ENCODE measurements at places on chromosomes 4 and X. TPM values are rescaled to one million over a fixed set of nuclear protein-coding genes. Genes with fewer than 3 reads are reported as not detected.

The CENPVL2 gene
- polyA plus RNA-seq, result 0.03 TPM

DNA sequence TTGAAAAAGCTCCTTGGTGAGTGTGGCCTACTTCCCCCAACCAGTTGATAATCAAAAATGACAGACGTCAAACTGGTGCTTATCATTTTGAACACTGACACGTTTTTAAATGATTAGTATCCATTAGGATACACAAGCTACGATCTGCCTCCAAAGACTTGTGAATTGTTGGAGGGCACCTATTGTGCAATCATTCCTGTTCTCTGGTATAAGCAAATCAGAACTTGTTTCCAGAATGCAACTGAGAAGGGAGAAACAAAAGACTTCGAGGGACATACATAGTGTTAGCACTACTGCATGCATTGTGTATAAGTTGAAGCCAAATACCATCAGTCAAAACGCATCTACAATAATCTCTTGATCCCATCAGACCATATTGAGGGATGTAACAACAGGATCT, 11.6 kb downstream of the NPY2R start:
- no peak overlapping the region for H3K27ac ChIP-seq
- no peaks in the 10 kb centered on the region for H3K27me3 ChIP-seq
- H3K36me3 ChIP-seq, result no peaks in the 10 kb centered on the region
- DNase-seq, result no peak
- H3K4me3 ChIP-seq, result no peak overlapping the region
- H3K4me1 ChIP-seq, result no peaks in the 10 kb centered on the region

- no peaks in the 10 kb centered on the region for H3K4me1 ChIP-seq
- H3K27ac ChIP-seq, result peak overlapping the region; percentile 35
- DNase-seq, result no peak
- H3K4me3 ChIP-seq, result no peak overlapping the region
Observed at GRCh38 chrX:41381685-41382084, 47.7 kb downstream of the DDX3X start.

DNA sequence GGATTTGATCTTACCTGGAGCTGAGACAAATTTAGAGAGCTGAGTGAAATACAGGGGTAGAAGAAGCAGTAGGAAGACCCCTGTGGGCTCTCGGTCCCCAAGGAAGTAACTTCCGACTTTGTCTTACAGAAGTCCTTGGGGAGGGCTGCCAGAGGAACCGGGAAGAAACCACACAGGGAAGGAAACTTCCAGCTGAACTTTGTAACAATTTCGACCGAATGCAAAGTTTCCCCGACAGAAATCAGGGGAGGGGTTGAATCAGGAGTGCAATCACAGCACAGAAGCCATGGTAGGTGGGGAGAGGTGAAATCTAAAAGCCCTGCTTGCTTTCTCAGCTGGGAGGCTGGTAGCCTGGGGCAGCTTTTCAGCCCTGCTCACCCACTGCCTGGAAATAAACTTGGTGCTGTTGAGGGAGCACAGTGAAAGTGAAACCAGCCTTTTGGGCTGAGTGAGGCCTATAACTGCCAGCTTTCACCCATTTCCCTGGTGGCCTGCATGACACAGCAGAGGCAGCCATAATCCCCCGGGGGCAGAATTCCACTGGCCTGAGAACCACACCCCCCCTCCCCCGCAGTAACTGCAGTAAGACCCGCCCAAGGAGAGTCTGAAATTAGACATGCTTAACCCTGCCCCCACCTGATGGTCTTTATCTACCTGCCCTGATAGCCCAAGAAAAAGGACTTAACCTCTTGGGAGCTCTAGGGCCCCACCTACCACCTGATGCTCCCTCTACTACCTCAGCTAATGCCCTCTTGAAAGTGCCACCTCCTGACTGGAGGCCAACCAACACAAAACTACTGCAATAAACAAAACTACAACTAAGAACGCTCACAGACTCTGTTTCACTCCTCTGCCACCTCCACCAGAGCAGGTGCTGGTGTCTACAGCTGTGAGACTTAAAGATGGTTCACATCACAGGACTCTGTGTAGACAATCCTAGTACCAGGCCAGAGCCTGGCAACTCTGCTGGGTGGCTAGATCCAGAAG, 248.2 kb downstream of the PARM1 start:
- H3K27me3 ChIP-seq, result no peaks in the 10 kb centered on the region
- no peaks in the 10 kb centered on the region for H3K4me1 ChIP-seq
- no peak for DNase-seq

- no peaks in the 10 kb centered on the region for H3K27me3 ChIP-seq
- H3K4me3 ChIP-seq, result no peak overlapping the region
- H3K4me1 ChIP-seq, result peaks cover 26% of the 10 kb centered on the region
- no peak overlapping the region for H3K27ac ChIP-seq
- DNase-seq, result no peak
Observed at GRCh38 chr4:7974425-7974824, 34.8 kb upstream of the AFAP1 start.

GRCh38 chr4:42927946-42928345, 35.4 kb downstream of the GRXCR1 start:
- no peak overlapping the region for H3K27ac ChIP-seq
- DNase-seq, result no peak
- H3K36me3 ChIP-seq, result no peaks in the 10 kb centered on the region
- H3K4me3 ChIP-seq, result no peak overlapping the region
- H3K4me1 ChIP-seq, result no peaks in the 10 kb centered on the region
- H3K27me3 ChIP-seq, result no peaks in the 10 kb centered on the region

The PPP3CA gene
- 10.7 TPM for polyA plus RNA-seq

The ZNF827 gene
- 23.2 TPM for polyA plus RNA-seq

DNA sequence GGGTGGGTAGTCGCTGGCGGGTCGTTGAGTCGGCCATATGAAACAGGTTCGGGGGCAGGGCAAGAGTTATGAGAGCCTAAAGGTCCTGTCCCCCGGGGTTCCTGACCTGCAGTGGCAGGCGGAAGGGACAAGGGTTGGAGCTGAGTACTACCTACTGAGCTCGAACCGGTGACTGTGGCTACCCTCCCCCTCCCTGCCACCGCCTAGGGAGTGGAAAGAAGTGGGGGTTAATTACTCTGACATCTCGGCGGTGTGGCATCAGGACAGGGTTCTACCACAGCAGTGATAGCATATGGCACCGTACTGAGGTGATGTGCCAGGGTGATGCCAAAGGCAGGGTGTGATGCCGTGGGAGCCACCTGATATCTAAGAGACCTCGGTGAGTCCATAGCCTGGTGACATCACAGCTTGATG, 307 bp downstream of the ATG4A start:
- peaks cover 13% of the 10 kb centered on the region for H3K36me3 ChIP-seq
- H3K27ac ChIP-seq, result no peak overlapping the region
- H3K27me3 ChIP-seq, result no peaks in the 10 kb centered on the region
- no peaks in the 10 kb centered on the region for H3K4me1 ChIP-seq
- H3K4me3 ChIP-seq, result peak overlapping the region; percentile 74

DNA sequence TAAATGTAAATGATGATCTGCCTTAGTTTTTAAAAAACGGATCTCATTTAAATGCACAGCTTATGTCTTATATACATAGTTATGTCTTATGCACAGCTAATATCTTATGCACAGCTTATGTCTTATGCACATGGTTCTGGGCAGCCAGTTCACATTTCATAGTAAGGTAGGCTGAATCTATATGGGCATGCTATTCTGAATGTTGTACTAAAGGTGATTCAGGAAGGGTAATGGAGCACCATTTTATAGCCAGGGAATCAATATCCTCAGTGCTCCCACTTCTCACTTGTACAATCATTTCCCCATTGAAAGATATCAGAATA, 77.9 kb upstream of the MID1 start:
- no peak overlapping the region for H3K4me3 ChIP-seq
- no peaks in the 10 kb centered on the region for H3K4me1 ChIP-seq
- H3K27me3 ChIP-seq, result peaks cover 5% of the 10 kb centered on the region
- no peak for DNase-seq

GRCh38 chr4:161656594-161656993, 507.2 kb downstream of the FSTL5 start:
- no peak overlapping the region for H3K27ac ChIP-seq
- H3K4me3 ChIP-seq, result no peak overlapping the region
- H3K4me1 ChIP-seq, result no peaks in the 10 kb centered on the region
- H3K36me3 ChIP-seq, result no peaks in the 10 kb centered on the region
- H3K27me3 ChIP-seq, result no peaks in the 10 kb centered on the region
- DNase-seq, result no peak

GRCh38 chr4:184680698-184681097, 31.2 kb downstream of the PRIMPOL start:
- H3K27me3 ChIP-seq, result no peaks in the 10 kb centered on the region
- DNase-seq, result no peak
- no peak overlapping the region for H3K27ac ChIP-seq
- H3K4me3 ChIP-seq, result no peak overlapping the region

DNA sequence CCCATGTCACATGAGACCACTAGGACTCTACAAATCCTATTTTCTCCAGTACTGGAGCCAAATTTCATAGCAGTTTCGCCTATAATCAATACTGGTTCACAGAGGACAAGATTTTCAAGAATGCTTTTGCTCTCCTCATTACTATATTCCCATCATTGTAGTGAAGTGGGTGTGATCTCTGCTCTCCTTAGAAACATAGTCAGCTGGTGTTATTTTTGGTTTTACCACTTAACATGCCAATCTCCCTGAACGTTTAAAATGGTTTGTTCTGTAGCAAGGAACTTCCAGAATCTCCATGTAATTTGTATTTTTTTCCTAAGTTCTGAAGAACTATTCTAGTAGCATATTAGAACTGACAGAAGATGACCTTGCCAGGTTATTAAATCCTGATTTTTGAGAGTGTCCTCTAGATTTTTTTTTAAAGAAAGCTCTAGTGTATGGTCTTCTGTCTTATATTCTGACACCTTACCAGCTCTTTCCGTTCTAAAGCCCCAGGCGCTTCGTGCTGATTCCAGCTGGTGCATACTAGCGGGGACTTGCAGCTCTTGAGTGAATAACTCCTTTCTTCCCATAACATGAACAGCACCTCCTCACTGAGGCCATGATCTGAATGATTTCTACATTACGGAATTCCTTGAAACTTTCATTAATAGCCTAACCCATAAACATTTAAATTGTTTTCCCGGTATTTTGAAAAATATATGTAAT, 1372.9 kb downstream of the TECRL start:
- no peak overlapping the region for H3K4me3 ChIP-seq
- H3K36me3 ChIP-seq, result no peaks in the 10 kb centered on the region
- no peak for DNase-seq
- H3K27me3 ChIP-seq, result no peaks in the 10 kb centered on the region

GRCh38 chrX:13177921-13178566, 133.6 kb upstream of the FAM9C start:
- no peak overlapping the region for H3K4me3 ChIP-seq
- H3K4me1 ChIP-seq, result no peaks in the 10 kb centered on the region
- no peak for DNase-seq
- H3K36me3 ChIP-seq, result no peaks in the 10 kb centered on the region
- no peaks in the 10 kb centered on the region for H3K27me3 ChIP-seq

DNA sequence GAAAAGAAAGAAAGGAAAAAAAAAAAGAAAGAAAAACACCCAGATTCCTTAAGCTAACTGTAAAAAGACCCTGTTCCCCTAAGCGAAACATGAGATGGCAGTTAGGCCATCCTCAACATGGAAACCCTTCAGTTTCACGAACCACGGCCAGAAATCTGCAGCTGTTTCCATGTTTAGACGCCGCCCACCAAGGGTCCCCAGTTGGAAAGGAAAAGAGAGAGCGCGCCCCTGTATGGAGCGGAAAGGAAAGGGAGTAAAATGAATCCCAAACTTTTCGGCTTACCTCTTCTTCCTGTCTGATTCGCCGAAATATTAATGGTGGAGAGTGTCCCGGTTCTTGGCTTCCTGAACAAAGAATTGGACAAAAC, 38.3 kb downstream of the MGARP start:
- H3K27ac ChIP-seq, result peak overlapping the region; percentile 96
- no peak for DNase-seq
- H3K4me3 ChIP-seq, result no peak overlapping the region
- H3K4me1 ChIP-seq, result peaks cover 39% of the 10 kb centered on the region
- H3K27me3 ChIP-seq, result no peaks in the 10 kb centered on the region

DNA sequence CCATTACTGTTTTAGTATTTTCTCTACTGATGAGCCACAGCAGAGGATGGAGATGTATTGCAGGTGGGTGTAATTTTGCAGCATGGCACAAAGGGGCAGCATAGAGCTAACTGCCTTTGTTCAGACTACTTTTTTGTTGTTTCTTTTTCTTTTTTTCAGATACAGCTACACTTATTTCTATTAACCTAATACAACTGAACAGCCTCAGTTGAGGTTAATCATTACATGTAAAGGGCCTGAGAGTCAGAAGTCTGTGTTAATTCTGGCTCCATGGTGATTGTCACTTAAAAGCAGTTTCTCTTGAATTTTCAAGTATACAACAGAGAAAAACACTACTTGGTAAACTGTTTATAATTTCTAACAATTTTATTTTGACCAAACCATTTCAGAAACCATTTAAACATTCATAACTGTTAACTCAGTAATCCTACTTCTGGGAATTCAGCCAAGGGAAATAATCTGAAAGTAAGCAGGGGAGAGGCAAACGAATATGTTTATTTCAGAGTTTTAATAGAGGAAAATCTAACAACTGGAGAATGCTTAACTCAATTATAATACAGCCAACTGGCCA, 13.9 kb upstream of the PPEF2 start:
- no peak overlapping the region for H3K27ac ChIP-seq
- peaks cover 19% of the 10 kb centered on the region for H3K36me3 ChIP-seq
- H3K4me1 ChIP-seq, result no peaks in the 10 kb centered on the region
- H3K4me3 ChIP-seq, result no peak overlapping the region
- H3K27me3 ChIP-seq, result no peaks in the 10 kb centered on the region

The SCFD2 gene
- 14.1 TPM for polyA plus RNA-seq

GRCh38 chr4:32251126-32251525, 1531.0 kb downstream of the PCDH7 start:
- no peaks in the 10 kb centered on the region for H3K27me3 ChIP-seq
- DNase-seq, result no peak
- H3K4me1 ChIP-seq, result no peaks in the 10 kb centered on the region
- no peak overlapping the region for H3K27ac ChIP-seq
- no peak overlapping the region for H3K4me3 ChIP-seq
- H3K36me3 ChIP-seq, result no peaks in the 10 kb centered on the region

DNA sequence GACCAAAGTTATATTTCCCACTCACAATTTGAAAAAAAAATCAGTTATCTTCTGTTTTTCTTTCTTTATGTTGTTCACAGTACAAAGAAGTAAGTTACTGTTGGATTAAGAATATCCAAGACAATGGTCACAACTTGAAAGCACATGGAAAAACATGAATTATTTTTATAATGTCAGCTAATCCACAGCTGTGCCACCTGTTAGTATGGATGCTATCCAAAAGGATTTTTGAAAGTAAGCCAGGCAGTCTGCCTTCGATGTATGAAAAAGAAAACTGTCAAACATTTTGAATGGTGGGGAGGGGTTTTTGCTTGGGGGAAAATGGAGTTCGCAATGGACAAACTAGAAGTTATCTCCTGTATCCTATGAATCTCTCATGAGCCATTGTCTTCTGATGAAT, 6.2 kb downstream of the GPM6A start:
- no peak overlapping the region for H3K4me3 ChIP-seq
- H3K27ac ChIP-seq, result no peak overlapping the region
- no peak for DNase-seq
- H3K4me1 ChIP-seq, result no peaks in the 10 kb centered on the region
- no peaks in the 10 kb centered on the region for H3K36me3 ChIP-seq

The MAGEC2 gene
- 2.0 TPM for polyA plus RNA-seq

The GC gene
- not detected for polyA plus RNA-seq

GRCh38 chr4:139639654-139640053, 26.0 kb upstream of the MGST2 start:
- H3K4me1 ChIP-seq, result no peaks in the 10 kb centered on the region
- H3K4me3 ChIP-seq, result no peak overlapping the region
- no peak for DNase-seq
- H3K36me3 ChIP-seq, result no peaks in the 10 kb centered on the region
- no peaks in the 10 kb centered on the region for H3K27me3 ChIP-seq
